ENCODE measurements at places on chromosomes 11 and 22. TPM values are rescaled to one million over a fixed set of nuclear protein-coding genes. Genes with fewer than 3 reads are reported as not detected.

The DDIAS gene
- 3.1 TPM for polyA plus RNA-seq

DNA sequence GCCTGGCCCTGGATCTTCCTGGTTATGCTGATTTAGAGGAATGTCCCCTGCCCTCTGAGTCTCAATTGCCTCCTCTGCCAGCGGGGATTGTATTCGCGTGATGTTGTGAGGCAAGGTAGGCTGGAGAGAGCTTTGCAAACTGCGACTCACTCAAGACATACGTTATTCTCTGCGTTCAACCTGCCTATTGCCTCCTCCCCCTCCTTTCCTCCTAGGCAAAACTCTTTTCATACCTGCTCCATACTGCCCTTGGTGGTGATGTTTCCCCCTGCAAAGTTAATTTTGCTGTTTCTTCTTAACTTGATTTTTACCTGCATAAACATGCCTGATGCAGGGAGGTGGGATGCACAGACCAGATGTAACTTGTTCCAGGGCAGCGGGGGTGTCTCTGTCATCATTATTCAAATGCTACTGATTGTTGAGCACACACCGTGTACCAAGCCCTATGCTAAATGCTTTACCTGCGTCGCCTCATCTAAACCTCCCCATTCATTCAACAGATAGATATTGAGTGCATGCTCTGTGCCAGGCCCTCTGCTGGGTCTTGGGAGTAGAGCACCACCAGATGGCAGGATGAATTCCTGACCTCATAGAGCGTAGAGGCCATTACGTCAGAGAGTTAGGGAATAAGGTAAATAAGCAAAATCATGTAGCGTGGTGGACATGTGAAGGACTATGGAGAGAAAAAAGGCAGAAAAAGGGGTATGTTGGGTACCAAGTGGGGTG, 29.0 kb downstream of the SGSM1 start:
- no peaks in the 10 kb centered on the region for H3K27me3 ChIP-seq
- no peak overlapping the region for H3K27ac ChIP-seq
- no peak for DNase-seq
- no peaks in the 10 kb centered on the region for H3K4me1 ChIP-seq

DNA sequence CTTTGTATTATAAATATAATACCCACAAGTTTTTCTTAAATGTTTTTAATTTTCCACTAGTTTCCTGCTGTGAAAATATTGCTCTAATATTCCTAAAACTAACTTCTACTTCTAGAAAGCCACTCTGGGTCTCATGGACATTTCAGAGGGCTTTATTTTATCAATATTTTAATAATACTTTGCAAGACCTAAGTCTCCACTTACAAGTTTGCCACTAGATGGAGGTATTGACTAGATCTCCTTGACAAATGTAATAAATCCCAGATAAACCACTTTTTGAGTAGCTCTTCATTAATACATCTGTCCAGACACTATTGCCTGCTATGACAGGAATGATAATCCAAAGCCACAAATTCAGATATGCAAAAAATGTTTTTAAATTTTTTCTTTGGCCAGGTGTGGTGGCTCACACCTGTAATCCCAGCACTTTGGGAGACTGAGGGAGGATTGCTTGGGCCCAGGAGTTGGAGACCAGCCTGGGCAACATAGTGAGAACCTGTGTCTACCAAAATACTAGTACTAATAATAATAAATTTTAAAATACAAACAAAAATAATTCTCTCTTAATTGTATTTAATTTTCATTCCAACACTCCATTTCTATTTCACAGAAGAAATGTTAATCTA, 3.5 kb upstream of the ACAT1 start:
- no peak overlapping the region for H3K27ac ChIP-seq
- H3K4me1 ChIP-seq: peaks cover 35% of the 10 kb centered on the region
- H3K27me3 ChIP-seq: no peaks in the 10 kb centered on the region

DNA sequence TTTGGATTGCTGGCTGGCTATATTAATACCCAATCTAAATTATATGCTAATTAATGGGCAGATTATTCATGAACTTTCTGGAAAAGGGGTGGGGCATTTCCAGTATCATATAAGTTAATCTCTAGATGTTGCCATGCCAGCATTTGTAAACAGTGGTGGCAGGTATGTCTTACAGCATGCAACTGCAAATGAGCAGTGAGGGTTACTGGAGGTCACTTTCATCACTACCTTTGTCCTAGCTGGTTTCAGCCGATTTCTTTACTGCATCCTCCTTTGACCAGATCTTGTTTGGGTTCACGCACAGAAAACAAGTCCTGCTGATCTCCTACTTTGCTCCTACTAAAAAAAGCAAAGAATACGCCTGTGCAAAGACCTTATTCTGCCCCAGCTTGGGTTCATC, 89.1 kb upstream of the USP47 start:
- no peaks in the 10 kb centered on the region for H3K4me1 ChIP-seq
- H3K36me3 ChIP-seq: no peaks in the 10 kb centered on the region
- no peak overlapping the region for H3K27ac ChIP-seq
- no peak overlapping the region for H3K4me3 ChIP-seq

DNA sequence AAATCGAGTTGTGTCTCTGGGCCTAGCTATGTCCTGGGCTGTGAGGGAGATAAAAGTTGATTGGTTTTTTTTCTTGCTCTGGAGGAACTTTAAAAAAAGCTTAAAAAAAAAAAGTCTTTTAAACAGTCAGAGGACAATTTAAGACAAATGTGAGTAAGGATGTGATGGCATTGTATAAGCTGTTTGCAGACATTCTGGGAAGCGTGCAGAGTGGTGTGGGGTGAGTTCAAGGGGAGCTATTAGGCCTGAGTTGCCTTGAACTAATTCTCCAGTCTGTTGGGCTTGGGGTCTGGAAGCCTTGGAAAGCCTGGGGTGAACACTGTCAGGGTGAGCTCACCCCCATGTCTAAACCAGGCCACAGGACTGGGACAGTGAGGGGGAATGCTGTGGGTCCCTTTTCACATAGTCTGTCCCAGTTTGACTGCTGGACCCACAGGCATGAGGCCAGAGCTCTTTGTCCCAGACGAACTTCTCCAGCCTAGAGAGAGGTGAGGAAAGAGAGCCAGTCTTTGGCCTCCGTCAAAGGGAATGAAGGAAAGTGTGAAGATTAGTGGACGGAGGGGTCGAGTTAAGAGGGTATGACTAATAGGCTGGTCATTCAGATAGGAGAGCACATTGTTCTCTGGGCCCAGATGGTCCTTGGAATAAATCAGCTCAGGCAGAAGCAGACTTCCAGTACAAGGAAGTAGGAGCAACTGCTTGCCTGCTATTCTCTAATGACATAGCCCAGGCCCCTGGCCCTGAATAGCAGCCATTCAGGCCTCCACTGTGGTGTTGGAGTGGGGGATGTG, 76.4 kb upstream of the NNMT start:
- H3K27me3 ChIP-seq: no peaks in the 10 kb centered on the region
- H3K27ac ChIP-seq: peak overlapping the region; percentile 13
- no peak overlapping the region for H3K4me3 ChIP-seq
- H3K4me1 ChIP-seq: no peaks in the 10 kb centered on the region
- peaks cover 8% of the 10 kb centered on the region for H3K36me3 ChIP-seq

DNA sequence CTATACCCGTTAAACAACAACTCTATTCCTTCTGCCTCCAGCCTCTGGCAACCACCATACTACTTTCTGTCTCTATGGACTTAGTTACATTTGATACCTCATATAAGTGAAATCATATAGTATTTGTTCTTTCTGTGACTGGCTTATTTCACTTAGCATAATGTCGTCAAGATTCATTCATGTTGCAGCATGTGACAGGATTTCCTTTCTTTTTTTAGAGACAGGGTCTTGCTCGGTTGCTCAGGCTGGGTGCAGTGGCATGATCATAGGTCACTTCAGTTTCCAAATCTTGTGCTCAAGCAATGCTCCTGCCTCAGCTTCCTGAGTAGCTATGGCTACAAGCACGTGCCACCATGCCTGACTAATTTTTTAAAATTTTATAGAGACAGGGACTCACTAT, 29.4 kb upstream of the SORL1 start:
- H3K27me3 ChIP-seq: no peaks in the 10 kb centered on the region
- DNase-seq: no peak
- H3K36me3 ChIP-seq: no peaks in the 10 kb centered on the region
- H3K4me3 ChIP-seq: no peak overlapping the region
- H3K27ac ChIP-seq: no peak overlapping the region

DNA sequence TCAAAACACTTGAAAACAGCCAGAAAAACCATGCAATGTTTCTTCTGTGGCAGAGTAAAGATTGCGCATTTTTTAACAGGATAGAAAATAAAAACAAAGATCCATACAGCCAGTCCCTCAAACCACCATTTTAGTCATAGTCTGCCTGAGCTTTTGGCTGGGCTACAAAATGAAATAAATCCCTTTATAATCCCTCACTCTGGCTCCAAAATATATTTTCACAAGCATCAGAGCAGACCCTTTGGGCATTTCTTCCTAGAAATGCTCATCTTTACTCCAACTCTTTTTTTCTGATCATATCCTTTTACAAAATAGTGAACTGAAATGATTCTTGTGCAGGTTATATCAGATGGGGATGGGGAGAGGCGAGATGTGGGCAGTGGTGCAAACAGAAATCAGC, 31.8 kb upstream of the LMO2 start:
- DNase-seq: no peak
- H3K36me3 ChIP-seq: no peaks in the 10 kb centered on the region
- H3K4me1 ChIP-seq: no peaks in the 10 kb centered on the region
- H3K4me3 ChIP-seq: no peak overlapping the region
- H3K27me3 ChIP-seq: no peaks in the 10 kb centered on the region
- H3K27ac ChIP-seq: no peak overlapping the region

The VPS11 gene
- polyA plus RNA-seq: 27.0 TPM

The OR8A1 gene
- not detected for polyA plus RNA-seq

- H3K36me3 ChIP-seq: peaks cover 27% of the 10 kb centered on the region
- no peak for DNase-seq
- no peak overlapping the region for H3K4me3 ChIP-seq
- peaks cover 9% of the 10 kb centered on the region for H3K4me1 ChIP-seq
- H3K27me3 ChIP-seq: no peaks in the 10 kb centered on the region
Observed at GRCh38 chr11:57679396-57679795, 11.5 kb downstream of the ZDHHC5 start.

GRCh38 chr11:86500500-86501140, 125.9 kb downstream of the CCDC81 start:
- H3K27ac ChIP-seq: no peak overlapping the region
- no peaks in the 10 kb centered on the region for H3K36me3 ChIP-seq
- H3K27me3 ChIP-seq: no peaks in the 10 kb centered on the region
- H3K4me1 ChIP-seq: no peaks in the 10 kb centered on the region
- no peak overlapping the region for H3K4me3 ChIP-seq
- DNase-seq: no peak

DNA sequence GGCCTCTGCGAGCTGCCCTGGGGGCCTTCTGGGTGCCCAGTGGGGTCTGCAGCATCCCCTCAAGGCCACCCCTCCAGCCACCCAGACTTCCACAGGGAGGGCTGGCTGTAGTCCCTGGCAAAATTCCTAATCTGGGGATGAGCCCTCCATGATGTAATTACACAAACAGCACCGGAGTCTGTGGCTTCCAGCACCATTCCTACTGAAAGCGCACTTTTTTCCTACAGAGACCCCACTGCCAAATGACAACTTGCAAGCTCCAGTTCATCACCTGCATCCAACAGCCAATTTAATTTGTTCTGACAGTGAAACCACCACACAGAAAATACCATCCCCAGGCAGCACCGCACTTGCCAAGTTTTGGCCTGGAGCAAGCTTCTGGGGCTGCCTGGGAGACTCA, 70.4 kb downstream of the TRMU start:
- H3K4me3 ChIP-seq: no peak overlapping the region
- H3K27me3 ChIP-seq: no peaks in the 10 kb centered on the region
- no peaks in the 10 kb centered on the region for H3K4me1 ChIP-seq
- no peaks in the 10 kb centered on the region for H3K36me3 ChIP-seq
- DNase-seq: no peak
- H3K27ac ChIP-seq: no peak overlapping the region

GRCh38 chr22:30057375-30057774, 22.9 kb upstream of the HORMAD2 start:
- no peaks in the 10 kb centered on the region for H3K27me3 ChIP-seq
- no peak overlapping the region for H3K27ac ChIP-seq
- no peaks in the 10 kb centered on the region for H3K4me1 ChIP-seq
- H3K36me3 ChIP-seq: no peaks in the 10 kb centered on the region
- H3K4me3 ChIP-seq: no peak overlapping the region

The APLNR gene
- under 0.01 TPM for polyA plus RNA-seq

GRCh38 chr11:129247135-129247534, 55.0 kb upstream of the ARHGAP32 start:
- no peak overlapping the region for H3K4me3 ChIP-seq
- no peak for DNase-seq
- H3K27me3 ChIP-seq: no peaks in the 10 kb centered on the region

DNA sequence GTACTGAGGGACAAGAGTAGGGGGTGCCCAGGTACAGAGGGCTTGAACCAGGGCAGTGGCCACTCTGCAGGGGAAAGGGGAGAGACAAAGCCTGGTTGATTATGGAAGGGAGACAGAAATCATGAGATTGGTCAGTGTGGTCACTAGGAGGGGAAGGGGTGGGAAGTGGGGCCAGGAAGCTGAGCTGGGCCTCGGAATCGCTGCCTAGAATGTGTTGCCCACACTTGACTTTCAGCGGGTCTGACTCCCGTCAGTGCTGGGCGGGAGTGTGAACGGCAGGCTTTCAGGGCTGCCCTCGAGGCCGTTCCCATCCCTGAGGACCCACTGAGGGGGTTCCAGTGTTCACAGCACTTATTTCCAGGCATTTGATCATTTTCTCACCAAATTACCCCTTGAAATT, 5.9 kb downstream of the DAGLA start:
- no peaks in the 10 kb centered on the region for H3K36me3 ChIP-seq
- no peak for DNase-seq
- peaks cover 29% of the 10 kb centered on the region for H3K4me1 ChIP-seq

DNA sequence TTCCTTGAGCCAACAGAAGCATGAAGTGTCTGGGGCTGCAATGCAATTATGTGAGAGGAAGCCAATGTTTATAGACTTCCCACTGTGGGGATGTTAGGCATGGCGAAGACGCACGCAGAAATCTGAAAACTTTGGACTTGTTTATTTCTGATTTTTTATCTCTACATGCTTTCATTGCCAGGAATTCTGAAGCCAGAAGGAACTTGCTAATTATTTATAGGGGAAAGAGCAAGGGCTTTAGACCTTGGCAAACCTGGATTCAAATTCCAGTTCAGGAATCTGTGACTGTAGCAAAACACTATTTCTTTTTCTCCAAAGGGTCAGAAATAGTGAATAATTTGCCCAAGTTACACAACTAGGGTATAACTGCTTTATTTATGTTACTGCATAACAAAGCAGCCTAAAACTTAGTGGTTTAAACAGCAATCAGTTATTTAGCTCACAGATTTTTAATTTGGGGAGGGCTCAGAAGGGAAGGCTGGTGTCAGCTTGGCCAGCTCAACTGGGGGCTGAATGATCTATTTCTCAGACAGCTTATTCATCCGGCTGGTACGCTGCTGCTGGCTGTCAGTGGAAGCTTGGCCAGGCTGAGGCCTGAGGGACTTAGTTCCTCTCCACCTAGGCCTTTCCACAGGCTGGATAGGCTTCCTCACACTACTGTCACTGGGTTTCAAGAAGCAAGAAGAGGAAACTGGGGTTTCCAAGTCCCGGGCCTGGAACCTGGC, 1.9 kb upstream of the OR6Q1 start:
- H3K27me3 ChIP-seq: no peaks in the 10 kb centered on the region
- peaks cover 16% of the 10 kb centered on the region for H3K4me1 ChIP-seq
- DNase-seq: no peak
- no peaks in the 10 kb centered on the region for H3K36me3 ChIP-seq
- H3K27ac ChIP-seq: no peak overlapping the region
